ENCODE measurements at places on chromosomes 12 and 14. TPM values are rescaled to one million over a fixed set of nuclear protein-coding genes. Genes with fewer than 3 reads are reported as not detected.

The SLC35E3 gene
- 8.7 TPM for total RNA-seq

The IL22 gene
- 0.64 TPM for total RNA-seq

GRCh38 chr14:104660597-104660996 is 28.8 kb upstream of the INF2 start:
- no peak for DNase-seq

- DNase-seq = no peak
Measured at GRCh38 chr12:43370263-43370662, 181.7 kb downstream of the ADAMTS20 start.

- DNase-seq = no peak
Measured at GRCh38 chr12:102675672-102676071, 195.3 kb upstream of the IGF1 start.

All from activated naive CD8-positive, alpha-beta T cell treated with anti-CD3 and anti-CD28 coated beads for 36 hours (primary cell).